HS-27A (cell line): ENCODE measurements at places on chromosomes 7 and 10.

DNA sequence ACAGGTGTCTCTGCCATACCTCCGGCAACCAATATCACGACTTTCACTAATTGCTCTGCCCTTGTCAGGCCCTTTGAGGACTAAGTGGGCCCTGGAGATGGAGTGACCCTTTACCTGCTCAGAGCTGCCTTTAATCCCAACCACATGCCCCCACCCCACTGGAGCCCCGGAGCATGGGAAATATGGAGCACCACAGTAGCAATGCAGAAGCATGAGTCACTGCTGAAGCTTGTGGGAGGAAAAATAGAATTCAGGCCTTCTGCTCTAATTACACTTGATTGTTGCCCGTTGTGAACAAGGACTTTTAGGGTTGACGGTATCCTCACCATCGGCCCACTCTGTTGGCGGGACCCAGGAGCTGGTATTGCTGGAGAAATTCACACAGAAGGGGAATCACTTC lies 52.5 kb upstream of the FRMD4A start:
- DNase-seq = no peak

- DNase-seq = no peak
Measured at GRCh38 chr10:49834976-49835375, 72.9 kb upstream of the OGDHL start.

DNA sequence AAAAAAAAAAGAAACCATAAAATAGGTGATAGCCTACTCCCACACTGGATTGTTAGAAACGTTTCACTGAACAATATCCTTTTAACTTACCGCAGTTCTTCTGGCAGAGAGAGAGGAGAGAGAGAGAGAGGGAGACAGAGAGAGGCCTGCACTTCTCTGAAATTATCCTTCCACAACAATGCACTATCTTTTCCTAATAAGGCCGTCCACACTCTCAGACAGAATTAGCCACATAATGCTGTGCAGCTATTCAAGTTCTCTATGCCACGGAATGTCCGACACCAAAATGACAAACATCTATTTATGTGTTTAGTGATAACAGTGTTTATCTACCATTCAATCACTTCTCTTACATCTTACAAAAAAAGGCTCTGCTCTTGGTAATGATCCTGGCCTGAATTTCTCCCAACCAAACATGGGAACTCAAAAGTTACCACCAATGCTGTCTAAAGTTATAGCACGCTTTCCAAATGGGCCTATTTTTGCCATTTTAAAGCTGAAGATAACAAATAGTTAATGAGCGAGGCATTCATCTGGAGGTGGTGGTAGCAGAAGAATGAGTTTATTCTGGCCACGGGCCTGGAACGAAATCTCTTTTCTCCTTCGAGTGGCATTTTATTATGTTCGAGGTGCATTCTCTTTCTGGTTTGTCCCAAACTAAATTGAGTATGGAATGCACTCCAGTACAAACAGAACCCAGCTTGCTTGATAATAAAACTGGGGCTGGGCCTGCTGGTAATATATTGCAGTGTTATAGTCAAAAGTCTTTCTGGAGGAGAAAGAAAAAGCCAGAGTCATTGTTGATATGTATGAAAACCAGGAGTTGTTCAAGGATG lies 160.2 kb upstream of the SVIL start:
- DNase-seq = no peak

GRCh38 chr7:4861673-4862072 lies at the start of gene PAPOLB:
Gene PAPOLB (minus strand): TSS chr7:4862030. CDS start chr7:4861810, 220 bp downstream.
- DNase-seq = no peak

DNA sequence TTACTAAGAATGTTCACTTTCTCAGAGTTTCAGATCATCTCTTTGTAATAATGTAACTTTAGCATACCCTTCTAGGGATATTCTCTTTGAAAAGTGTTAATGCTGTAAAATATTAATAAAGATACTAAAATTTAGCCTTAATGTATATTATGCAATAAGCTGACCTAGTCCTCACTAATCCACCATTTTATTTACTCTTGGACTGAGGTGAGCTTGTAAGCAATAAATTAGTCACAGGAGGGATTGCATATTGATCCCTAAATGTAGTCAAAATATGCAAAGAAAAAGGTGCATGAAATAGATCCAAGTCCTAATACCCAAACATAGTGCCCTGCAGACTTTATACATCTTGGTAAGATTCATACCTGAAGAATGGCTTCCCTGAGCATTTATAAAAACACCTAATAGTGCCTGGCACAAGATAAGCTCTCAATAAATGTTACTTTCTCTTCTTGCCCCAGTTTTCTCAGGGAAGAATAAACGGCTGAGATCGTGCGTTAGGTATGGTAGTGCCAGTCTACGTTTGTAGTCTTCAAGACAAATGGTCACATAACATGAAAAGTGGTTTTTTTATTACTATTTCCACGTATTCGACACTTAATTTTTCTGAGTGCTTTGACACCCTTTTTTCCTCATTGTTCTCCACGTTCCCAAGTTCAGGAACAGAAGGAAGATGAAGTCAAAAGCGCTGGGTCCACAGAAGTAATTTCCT lies 14.3 kb downstream of the INSIG1 start:
- DNase-seq = no peak

- no peak for DNase-seq
Measured at GRCh38 chr10:121708728-121709674, 110.8 kb upstream of the FGFR2 start.

GRCh38 chr7:26443751-26444150 lies 152.1 kb downstream of the SNX10 start:
- DNase-seq = no peak

- DNase-seq = no peak
Measured at GRCh38 chr10:50304660-50305059, 53.3 kb upstream of the ASAH2 start.

DNA sequence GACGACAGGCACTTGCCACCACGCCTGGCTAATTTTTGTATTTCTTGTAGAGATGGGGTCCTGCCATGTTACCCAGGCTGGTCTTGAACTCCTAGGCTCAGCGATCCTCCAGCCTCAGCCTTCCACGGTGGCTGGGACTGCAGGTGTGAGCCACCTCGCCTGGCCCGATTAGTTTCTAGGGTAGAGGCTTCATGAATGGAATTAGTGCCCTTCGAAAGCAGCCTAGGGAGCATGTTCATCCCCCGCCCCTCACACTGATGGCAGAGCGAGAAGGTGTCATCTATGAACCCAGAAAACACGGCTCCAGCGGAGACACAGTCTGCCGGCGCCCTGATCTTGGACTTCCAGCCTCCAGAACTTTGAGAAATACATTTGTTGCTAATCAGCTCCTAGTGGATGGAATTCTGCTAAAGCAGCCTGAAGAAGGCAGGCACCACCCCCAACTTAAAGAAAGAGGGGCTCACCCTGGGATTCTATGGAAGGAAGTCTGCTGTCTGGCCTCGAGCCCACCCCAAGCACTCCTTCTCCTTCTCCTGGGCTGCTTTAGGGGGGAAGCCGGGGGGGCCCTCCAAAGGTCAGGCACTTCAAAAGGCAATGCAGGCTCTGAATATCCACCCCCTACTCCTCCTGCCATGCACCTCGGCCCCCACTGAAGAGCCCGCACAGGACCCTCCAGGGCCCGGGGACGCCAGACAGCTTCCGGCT lies 10.1 kb downstream of the PDGFA start:
- no peak for DNase-seq

GRCh38 chr7:3154881-3155494 lies 111.3 kb upstream of the CARD11 start:
- peak; percentile 8 for DNase-seq

DNA sequence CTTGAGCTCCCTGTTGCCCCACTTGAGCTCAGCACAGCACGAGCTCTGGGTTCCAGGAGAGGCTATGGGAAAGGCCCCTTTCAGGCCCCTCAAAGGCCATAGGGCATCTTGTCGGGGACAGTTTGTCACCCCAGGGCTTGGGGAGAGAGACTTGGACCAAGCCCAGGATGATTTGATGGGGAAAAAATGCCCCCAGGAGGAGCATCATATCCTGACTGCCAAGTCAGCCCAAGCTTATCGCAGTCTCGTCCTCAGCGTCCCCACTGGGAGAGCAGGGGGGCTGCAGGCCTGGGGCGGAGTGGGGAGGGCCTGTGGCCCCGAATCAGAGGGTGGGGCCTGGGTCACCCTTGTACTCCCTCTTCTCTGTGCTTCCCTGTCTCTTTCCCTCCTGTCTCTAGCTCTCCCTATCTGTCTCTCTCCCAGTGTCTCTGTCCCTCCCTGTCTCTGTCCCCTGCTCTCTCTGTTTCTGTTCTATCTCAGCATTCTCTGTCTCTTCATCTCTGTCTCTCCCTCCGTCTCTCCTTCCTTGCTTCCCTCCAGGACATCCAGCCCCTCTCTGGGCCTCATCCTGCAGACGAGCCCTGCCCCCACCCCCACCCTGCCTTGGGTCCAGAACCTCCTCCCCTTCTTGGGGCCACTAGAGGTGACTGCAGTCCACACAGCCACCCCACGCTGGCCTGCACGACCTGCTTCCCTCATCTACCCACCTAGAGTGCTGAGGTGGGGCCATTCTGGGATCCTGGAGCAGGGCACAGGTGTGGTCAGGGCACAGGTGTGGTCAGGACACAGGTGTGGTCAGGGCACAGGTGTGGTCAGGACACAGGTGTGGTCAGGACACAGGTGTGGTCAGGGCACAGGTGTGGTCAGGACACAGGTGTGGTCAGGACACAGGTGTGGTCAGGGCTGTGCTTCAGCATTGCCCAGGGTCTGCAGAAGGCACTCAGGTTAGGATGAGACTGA lies 17.3 kb upstream of the GRIFIN start:
- DNase-seq = no peak

DNA sequence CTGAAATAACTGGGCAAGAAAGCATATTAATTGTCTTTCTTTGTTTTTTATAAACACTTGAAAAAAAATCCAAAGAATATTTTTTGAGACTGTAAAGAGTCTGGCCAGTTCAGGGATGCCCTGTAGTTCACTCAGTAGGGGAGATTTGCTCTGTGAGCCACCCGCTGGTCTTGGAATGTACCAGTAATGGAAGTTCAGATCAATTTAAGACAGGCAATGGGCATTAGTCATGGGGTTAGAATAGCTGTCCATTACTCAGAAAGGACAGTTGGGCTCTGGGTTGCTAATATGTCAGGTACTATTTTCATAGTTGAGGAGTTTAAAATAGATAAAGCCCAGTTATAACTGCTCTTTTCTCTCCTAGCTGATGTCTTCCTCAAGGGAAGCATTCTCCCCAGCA lies 38.7 kb downstream of the A1CF start:
- DNase-seq = no peak

DNA sequence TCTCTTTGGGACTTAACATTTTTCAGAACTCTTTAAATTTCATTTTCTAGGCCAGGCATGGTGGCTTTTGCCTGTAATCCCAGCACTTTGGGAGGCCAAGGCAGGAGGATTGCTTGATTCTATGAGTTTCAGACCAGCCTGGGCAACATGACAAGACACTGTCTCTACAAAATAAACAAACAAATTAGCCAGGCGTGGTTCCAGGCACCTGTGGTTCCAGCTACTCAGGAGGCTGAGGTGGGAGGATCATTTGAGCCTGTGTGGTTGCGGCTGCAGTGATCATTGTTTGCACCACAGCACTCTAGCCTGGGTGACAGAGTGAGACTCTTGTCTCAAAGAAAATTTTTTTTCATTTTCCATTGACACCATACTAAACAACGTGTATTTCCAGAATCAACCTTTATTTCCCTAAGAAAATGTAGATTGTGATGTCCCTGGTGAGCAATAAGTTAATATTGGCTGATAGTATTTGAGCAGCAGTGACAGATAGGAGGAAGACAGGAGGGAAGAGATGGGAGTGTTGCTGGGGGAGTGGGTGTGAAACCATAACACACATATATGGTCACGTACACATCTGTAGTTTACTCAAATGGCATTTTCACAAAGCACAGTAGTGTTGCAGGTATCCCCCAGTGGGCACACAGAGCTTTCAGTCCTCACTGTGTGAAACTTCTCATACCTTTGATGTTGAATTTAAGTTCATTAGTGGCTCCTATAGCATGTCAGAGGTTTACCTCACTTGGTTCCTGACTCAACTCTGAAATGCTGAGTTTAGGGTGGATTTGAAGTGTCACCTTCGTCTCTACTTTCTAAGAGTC lies 205.6 kb downstream of the AUTS2 start:
- DNase-seq = no peak

- DNase-seq = no peak
Measured at GRCh38 chr7:106034383-106034782, 71.3 kb downstream of the CDHR3 start.

GRCh38 chr10:118694848-118695247 lies 59.9 kb downstream of the CACUL1 start:
- DNase-seq = no peak

DNA sequence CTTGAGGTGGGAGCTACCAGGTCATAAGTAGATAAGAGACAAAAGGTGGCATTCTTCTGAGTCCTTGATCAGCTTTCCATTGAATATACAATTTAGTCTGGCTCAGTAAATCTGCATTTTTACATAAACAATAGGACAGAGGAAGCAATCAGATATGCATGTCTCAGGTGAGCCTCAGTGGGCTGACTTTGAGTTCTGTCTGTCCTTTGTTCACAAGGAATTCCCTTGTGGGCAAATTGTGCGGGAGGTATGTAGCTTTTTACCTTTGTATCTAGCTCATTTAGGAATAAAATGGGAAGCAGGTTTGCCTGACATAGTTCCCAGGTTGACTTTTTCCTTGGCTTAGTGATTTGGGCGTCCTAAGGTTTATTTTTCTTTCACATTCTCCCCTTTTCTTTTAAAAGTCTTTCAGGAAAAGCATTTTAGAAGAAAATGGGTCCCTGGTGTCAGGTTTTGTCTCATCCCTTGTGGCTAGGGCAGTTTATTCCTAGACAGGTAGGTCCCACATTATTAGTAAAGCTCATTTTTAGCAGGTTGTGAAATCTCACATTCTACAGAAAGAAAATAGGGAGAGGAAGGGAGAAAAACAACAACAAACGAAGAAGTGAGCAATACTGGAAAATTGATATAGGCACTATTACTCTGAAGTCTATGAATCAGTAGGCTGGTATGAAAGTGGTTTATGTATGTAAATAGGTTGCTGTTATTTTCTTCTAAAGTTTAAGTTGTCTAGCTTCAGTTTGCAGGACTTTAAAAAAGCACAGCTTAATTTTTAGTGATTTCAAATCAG lies 16.5 kb downstream of the SPAM1 start:
- no peak for DNase-seq

- no peak for DNase-seq
Measured at GRCh38 chr10:78772986-78773530, 295.7 kb upstream of the ZMIZ1 start.

GRCh38 chr10:35942057-35942456 lies 300.0 kb upstream of the FZD8 start:
- DNase-seq = no peak
